ENCODE measurements at places on chromosomes 5 and 9. TPM values are rescaled to one million over a fixed set of nuclear protein-coding genes. Genes with fewer than 3 reads are reported as not detected.

Gene SLC28A3
- not detected for total RNA-seq

GRCh38 chr5:39822020-39822419 is 397.2 kb upstream of the DAB2 start:
- H3K36me3 ChIP-seq = peaks cover 3% of the 10 kb centered on the region
- no peaks in the 10 kb centered on the region for H3K4me1 ChIP-seq
- no peak for DNase-seq
- no peak overlapping the region for H3K27ac ChIP-seq
- no peaks in the 10 kb centered on the region for H3K27me3 ChIP-seq

- peak overlapping the region; percentile 74 for H3K4me3 ChIP-seq
- peaks cover 58% of the 10 kb centered on the region for H3K4me1 ChIP-seq
- no peak for DNase-seq
- no peaks in the 10 kb centered on the region for H3K27me3 ChIP-seq
These were observed 1.4 kb downstream of the NRARP start for GRCh38 chr9:137300567-137301080.

Gene DDX4
- total RNA-seq = not detected

GRCh38 chr9:135330685-135331590 is 148.6 kb upstream of the PPP1R26 start:
- H3K4me3 ChIP-seq = no peak overlapping the region
- no peaks in the 10 kb centered on the region for H3K4me1 ChIP-seq

DNA sequence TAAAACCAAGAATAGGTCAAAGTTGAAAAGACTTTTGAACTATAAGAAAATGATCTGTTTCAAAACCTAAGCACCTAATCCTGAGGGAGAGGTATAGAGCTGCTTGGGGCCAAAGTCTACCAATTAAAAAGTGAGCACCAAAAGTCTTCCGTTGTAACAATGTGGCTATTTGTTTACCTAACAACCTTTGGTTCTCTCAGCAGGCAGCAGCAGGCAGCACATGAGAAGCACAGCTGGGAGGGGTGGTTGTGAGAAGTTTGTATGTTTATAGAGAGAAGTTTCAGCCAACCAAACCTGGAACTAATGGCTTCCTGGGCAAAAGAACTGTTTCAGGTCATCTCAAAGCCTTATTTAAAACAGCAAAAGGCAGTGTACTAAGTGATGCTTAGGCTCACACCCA is 59.8 kb upstream of the TBC1D9B start:
- no peaks in the 10 kb centered on the region for H3K4me1 ChIP-seq
- no peak overlapping the region for H3K27ac ChIP-seq
- no peaks in the 10 kb centered on the region for H3K27me3 ChIP-seq
- no peak overlapping the region for H3K4me3 ChIP-seq

DNA sequence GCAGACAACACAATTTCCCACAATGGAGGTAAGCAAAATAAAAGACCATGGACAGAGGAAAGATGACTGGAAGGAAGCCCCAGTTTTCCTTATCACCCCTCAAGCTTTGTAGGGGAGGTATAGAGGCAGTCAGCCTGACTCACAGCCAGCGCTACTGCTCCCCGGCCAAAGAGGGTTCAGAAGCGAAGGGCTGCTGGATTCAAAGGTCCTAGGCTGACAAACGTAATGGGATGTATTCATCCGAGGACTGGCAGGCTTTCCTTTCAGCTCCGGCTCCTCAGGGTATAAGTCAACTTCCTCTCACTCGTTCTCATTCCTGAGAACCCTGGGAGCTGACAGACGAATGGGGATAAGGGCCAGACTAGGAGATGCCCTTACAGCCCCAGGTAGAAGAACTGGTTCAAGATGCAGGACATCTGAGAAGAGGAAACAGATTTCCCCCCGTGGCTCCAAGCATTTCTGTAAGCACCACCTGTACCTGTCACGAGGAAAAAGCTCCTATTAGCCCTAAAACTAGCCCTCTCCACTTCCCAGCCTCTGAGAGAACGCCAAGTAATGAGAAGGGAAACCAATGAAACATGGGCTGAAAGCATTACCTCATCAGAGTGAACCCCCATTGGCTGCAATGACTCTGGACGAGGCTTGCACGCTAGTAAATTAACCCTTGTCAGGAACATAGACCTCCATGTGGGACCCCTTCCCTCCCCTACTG is 22.1 kb upstream of the FAM13B start:
- DNase-seq = no peak
- no peaks in the 10 kb centered on the region for H3K4me1 ChIP-seq
- no peak overlapping the region for H3K27ac ChIP-seq
- no peak overlapping the region for H3K4me3 ChIP-seq
- H3K36me3 ChIP-seq = no peaks in the 10 kb centered on the region

DNA sequence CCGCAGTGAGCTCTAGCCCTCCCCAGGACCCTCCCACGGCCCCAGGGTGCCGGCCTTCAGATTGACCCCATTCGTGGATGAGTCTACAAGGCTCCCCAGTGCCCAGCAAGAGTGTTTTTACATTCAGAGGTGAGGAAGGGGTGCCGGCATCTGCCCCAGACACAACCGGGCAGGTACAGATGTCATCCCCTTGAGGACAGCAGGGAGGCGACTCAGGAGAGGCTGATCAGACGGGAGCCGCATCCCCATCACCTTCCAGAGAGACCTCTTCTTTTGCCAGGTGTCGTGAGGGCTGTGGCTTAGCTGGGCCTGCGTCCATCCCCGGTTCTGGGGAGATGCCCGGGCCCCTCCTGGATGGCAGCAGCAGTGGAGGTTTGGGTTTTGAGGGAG is 4.3 kb upstream of the LRRC14B start:
- H3K4me3 ChIP-seq = no peak overlapping the region
- H3K27me3 ChIP-seq = no peaks in the 10 kb centered on the region

DNA sequence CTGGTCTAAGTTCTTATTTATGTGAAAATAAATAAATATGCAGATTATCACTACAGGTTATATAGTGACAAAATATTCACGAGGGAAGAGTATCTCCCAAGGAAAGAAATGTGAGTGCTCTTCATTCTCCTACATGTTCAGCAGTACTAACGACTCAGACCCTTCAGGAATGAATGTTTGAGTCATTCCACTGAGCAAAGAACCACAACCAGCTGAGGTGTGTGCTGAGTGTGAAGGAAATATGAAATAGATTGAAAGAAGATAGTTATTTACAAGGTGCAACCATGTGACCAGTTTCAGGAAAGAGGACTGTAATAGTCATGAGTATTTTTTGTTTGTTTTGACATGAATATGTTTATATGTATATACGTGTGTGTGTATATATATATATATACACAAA is 228.7 kb downstream of the TUSC1 start:
- H3K27ac ChIP-seq = no peak overlapping the region
- H3K27me3 ChIP-seq = no peaks in the 10 kb centered on the region
- H3K4me3 ChIP-seq = no peak overlapping the region

GRCh38 chr5:66427139-66427442 is 169.1 kb upstream of the MAST4 start:
- H3K36me3 ChIP-seq = no peaks in the 10 kb centered on the region
- no peak overlapping the region for H3K4me3 ChIP-seq
- no peak for DNase-seq
- H3K27me3 ChIP-seq = no peaks in the 10 kb centered on the region
- no peaks in the 10 kb centered on the region for H3K4me1 ChIP-seq

GRCh38 chr9:4005896-4006295 is 294.0 kb downstream of the GLIS3 start:
- no peak for DNase-seq
- no peaks in the 10 kb centered on the region for H3K36me3 ChIP-seq
- no peak overlapping the region for H3K4me3 ChIP-seq
- no peaks in the 10 kb centered on the region for H3K4me1 ChIP-seq
- H3K27me3 ChIP-seq = no peaks in the 10 kb centered on the region
- H3K27ac ChIP-seq = no peak overlapping the region

Gene GARIN3
- not detected for total RNA-seq

GRCh38 chr9:110152704-110153374 is 55.1 kb downstream of the C9orf152 start:
- H3K27me3 ChIP-seq = no peaks in the 10 kb centered on the region
- no peaks in the 10 kb centered on the region for H3K36me3 ChIP-seq
- H3K27ac ChIP-seq = no peak overlapping the region
- no peak overlapping the region for H3K4me3 ChIP-seq

Gene ZNF300
- 0.05 TPM for total RNA-seq

- H3K4me3 ChIP-seq = no peak overlapping the region
- H3K4me1 ChIP-seq = no peaks in the 10 kb centered on the region
- no peak for DNase-seq
- no peak overlapping the region for H3K27ac ChIP-seq
These were observed 55.3 kb upstream of the ANGPTL2 start for GRCh38 chr9:127177665-127178265.

Gene ETF1
- 168 TPM for total RNA-seq

Gene ADAMTS19
- total RNA-seq = not detected

GRCh38 chr5:16017720-16018119 is 161.9 kb downstream of the MARCHF11 start:
- H3K27me3 ChIP-seq = no peaks in the 10 kb centered on the region
- no peak for DNase-seq
- no peak overlapping the region for H3K4me3 ChIP-seq
- no peaks in the 10 kb centered on the region for H3K36me3 ChIP-seq
- H3K27ac ChIP-seq = no peak overlapping the region

DNA sequence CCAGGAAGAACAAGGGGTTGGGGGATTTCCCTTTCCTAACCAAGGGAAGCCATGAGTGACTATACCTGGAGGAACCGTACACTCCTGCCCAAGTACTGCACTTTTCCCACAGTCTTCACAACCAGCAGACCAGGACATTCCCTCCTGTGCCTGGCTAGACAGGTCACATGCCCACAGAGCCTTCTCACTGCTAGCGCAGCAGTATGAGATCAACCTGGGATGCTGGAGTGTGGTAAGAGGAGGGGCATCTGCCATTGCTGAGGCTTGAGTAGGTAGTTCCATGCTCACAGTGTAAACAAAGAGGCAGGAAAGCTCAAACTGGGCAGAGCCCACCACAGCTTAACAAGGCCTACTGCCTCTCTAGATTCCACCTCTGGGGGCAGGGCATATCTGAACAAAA is 35.9 kb downstream of the SAXO1 start:
- H3K36me3 ChIP-seq = no peaks in the 10 kb centered on the region
- no peak overlapping the region for H3K4me3 ChIP-seq
- H3K4me1 ChIP-seq = no peaks in the 10 kb centered on the region
- no peak overlapping the region for H3K27ac ChIP-seq

DNA sequence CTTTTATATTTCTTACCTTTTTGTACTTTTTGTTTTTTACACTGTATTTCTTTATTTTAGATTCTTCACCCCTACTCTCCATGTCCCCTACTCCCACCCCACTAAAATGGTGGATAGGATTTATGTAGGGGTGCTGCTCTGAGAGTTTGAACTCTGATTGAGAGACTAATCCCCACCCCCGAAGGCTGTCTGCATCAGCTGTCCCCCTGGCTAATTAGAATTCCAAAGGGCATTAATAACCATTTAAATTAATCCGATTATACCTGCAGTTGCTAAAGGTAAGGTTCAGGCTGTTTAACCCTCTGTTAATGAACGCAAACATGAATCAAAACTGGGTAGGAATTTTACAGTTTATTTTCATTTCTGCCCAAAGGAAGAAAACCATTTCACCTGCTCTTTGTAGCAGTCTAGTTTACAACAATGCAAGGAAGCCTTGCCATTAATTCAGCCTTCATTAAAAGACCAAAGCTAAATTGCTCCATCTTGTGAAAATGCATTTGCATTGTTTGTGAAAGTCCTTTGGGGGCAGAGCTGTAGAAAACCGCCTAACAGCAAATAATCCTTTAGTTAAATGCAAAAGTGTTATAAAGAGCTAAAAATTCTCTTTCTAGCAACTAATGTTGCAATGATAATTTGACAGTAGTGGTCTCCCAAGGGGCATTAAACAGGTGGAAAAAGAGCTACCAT is 71.2 kb downstream of the ZCCHC7 start:
- H3K4me3 ChIP-seq = no peak overlapping the region
- no peaks in the 10 kb centered on the region for H3K4me1 ChIP-seq
- no peak for DNase-seq
- H3K27me3 ChIP-seq = no peaks in the 10 kb centered on the region
- H3K27ac ChIP-seq = no peak overlapping the region
